Naive thymus-derived CD4-positive, alpha-beta T cell (primary cell): ENCODE measurements at places on chromosomes 5 and 9.

GRCh38 chr5:180519098-180519497 lies 24.9 kb downstream of the CNOT6 start:
- no peak for DNase-seq

- no peak for DNase-seq
Measured at GRCh38 chr5:54516051-54516655, 1.4 kb upstream of the SNX18 start.

DNA sequence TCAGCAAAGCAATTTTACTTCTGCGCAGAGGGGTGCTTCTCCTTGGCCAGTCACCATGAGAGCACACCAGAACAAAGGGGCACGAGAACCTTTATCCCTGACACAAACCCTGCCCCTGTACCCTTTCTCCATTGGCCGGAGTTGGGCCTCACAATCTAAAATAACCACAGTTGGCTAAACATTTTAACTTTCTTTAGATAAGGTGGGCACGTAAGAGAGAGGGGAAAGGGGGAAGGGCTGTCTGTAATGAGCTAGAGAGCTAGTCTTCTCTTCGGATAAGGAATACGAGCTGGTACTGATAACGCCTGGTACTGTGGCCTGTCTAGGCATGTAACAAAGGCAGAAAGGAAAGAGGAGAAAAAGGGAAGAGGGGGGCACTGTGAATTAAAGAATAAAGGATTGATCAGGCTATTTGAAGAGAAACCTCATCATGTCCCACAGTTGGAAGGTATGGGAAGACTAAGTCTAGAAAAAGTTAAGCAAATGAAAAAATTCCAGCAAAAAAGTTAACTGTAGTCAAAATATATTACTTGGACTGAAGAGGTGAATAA lies 1.8 kb upstream of the IARS1 start:
- no peak for DNase-seq

- DNase-seq, result no peak
Measured at GRCh38 chr5:92860061-92860460, 721.0 kb downstream of the NR2F1-AS1 start.

GRCh38 chr5:108420158-108420557 lies 38.3 kb upstream of the FBXL17 start:
- no peak for DNase-seq

GRCh38 chr9:14768405-14769229 lies 46.1 kb upstream of the CER1 start:
- DNase-seq, result peak; percentile 24

GRCh38 chr9:108100571-108100970 lies 611.0 kb upstream of the KLF4 start:
- no peak for DNase-seq

DNA sequence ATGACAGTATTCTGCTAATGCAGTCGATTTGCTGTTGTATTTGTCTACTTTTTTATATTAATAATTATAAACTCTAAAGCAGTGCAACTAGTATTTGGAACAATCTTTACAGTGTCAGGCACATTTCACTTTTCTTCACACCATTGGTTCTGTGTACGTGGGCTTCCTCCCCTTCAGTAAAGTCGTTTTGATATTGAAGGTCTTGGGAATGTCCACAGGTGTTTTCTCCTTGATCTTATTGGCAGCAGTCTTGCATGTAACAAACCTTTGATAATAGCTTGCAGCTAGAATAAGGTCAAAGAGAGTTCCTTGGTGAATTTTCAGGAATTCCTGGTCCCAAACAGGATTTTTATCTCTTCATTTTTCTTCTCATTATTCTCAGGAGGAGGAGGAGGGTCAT lies 12.2 kb downstream of the DDX4 start:
- no peak for DNase-seq

DNA sequence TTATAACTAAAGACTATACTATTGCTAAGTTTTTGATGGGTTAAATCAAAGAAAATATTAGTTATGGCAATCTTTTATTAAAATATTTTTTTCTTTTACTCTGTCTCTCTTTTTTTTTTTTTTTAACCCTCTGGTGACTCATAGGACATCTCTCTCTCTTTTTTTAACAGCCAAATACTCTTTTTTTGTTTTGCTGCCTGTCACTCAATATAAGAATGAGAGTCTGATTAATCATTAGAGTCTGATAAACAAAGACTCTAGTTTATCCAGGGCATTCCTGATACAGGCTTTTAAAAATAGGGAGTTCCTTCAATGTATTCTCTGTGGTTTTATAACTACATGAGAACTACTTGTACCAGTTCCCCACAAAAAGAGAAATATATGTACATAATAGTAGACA lies 77.3 kb downstream of the SLC38A9 start:
- no peak for DNase-seq

GRCh38 chr9:129880654-129881546 lies 45.6 kb downstream of the USP20 start:
- DNase-seq, result no peak

DNA sequence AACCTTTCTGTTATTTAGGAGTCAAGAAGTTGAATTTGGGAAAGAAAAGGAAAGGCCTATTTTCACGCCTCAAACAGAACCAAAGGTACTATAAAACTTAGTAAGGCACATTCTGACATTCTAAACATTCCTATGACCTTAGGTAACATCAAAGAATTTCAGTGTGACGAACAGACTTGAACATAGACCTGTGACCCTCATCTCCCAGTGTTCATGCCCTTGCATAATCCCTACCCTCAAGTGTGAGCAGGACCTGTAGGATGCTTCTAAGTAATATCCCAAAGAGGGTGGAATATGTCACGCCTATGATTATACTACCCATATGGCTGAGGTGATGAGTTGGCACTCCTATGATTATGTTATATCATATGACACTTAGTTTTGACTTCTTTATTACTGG lies 540.9 kb downstream of the KIF4B start:
- no peak for DNase-seq

GRCh38 chr5:151924564-151925301 lies at the start of gene GLRA1:
GLRA1 (minus strand) TSS chr5:151924851; CDS start chr5:151924549, 302 bp downstream.
- DNase-seq, result peak; percentile 40

GRCh38 chr9:134858051-134858841 lies 22.4 kb upstream of the FCN2 start:
- DNase-seq, result no peak

GRCh38 chr5:17186256-17186655 lies 31.2 kb upstream of the BASP1 start:
- no peak for DNase-seq

DNA sequence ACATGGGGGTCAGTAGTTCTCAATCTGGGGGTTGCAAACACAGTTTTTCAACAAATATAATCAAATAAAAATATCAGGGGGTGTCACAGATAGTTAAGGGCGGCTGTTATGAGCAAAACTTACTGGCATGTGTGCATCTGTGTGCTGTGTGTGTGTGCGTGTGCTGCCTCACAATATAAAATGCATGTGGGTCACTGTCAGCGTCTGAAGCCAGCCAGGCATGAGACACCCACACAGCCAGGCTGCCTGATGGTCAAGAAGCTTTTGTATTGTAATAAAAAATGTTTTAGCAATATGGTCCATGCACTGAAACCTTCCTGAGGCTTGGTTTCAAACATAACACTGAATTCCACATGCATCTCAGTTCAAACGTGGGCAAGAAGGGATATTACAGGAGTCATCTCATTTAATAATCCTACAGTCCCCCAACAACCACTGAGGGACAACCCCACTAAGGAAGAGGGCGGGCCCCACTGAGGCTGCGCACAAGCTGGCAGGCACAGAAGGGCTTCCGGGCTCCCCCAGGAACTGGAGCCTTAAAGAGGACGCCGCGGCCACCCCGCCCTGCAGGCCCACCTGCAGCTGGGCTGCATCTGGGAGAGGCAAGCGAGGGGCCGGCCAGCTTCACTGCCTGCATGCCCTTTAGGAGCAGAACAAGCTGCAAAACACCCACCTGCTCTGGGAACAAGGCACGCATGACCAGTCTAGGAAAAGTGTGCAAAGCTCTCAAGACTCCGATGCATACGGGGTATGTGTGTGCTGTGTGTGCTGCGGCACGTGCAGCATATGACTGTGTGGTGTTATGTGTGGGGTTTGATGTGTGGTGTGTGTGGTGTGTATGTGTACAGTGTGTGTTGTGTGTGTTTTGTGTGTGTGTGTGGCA lies 14.1 kb downstream of the SEMA4D start:
- DNase-seq, result peak; percentile 64

GRCh38 chr5:113081881-113082546 lies 105.4 kb downstream of the DCP2 start:
- DNase-seq, result no peak

- no peak for DNase-seq
Measured at GRCh38 chr5:92435781-92436180, 1052.7 kb upstream of the ARRDC3 start.

GRCh38 chr5:33650911-33651310 lies 210.1 kb downstream of the TARS1 start:
- no peak for DNase-seq

GRCh38 chr5:116445311-116445710 lies 129.3 kb downstream of the SEMA6A start:
- DNase-seq, result no peak

GRCh38 chr5:35753500-35753899 lies 103.2 kb upstream of the IL7R start:
- DNase-seq, result no peak

- no peak for DNase-seq
Measured at GRCh38 chr9:21608200-21608599, 126.1 kb upstream of the IFNE start.

DNA sequence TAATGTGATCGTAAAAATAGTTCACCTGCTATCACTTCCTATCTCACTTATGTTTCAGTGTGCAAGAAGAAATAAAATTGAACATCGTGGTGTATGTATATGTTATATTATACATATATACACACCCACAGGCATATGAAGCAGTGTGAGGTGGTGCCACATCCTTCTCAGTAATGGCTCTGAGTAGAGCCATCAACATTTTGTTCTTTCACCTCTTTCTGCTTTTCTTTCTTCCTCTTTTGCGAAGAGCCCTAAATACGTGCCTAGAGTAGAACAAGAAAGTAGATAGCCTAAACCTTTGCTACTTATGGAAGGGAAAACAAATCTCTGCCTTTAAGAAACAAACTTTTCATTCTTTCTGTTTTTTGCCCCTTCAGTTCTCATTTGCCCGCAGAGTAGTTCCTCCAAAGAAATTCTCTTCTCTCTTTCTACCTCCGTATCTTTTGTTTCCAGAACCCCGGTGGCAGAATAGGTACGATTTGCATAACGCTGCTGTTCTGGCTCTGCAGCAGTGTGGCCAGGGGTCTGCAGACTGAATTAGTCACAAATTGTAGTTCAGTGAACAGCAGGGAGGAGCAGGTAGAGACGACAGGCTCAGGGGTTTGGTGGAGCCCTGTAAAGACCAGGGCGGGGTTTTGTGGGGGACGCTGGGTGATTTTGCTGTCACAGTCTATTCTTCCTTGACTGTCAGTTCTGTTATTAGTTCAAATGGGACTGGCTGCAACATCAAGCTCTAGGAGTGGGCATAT lies 40.5 kb upstream of the PJA2 start:
- DNase-seq, result no peak

DNA sequence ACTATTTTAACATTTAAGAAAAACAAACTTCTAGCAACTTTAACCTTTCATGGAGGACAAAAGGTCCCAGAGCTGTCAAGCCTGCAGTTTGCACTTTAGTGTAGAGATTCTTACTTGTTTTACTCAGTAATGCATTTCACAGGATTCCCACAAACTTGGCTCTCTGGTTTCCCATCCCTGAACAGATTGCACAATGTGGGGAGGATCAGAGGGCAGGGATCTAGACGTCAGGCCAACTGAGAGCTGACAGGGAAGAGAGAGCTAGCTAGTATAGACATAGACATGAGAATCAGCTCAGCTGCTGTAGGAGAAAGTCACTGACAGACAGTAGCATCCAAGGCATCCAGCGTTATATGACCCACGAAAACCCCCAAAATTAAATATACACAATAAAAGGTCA lies 20.9 kb upstream of the BNIP1 start:
- no peak for DNase-seq

DNA sequence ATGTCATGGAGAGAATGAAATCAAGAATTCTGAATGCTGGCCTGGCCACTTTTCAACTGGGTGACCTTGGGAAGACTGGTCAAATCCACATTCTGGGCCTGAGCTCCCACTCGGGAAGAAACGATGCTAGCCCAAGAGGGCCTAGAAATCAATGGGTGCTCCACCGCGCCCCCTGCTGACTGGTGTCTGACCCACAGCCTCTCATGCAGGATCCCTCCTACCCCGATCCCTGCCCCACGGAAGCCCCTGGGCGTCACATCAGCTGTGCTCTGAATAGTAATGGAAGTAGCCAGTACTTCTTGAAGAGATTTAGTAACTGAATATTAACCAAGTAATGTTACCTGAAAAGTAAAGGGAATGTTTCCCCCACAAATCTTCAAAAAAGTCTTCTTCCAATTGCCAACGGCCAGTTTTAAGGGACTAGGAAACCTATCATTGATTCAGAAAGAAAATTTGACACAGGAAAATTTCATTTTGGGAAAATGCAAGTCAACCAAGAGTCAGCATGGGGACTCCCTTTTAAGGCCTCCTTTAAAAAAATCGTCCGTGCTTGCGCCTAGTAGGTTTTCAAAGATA lies 43.9 kb downstream of the CRB2 start:
- DNase-seq, result no peak

DNA sequence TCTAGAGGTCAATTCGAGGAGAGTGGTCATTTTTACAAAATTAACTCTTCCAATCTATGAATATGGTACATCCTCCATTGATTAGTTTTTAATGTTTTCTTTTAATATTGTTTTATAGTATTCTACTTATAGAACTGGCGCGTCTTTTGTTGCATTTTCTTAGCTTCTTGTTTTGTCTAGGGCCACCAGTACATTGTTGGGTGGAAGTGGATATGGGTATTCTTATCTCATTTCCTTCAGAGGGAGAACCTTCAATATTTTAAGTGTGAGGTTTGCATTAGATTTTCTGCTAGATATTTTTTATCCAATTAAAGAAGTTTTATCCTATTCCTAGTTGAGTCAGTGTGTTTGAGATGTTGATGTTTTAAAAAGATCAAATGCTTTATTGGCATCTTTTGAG lies 69.8 kb downstream of the RPS23 start:
- no peak for DNase-seq

- DNase-seq, result no peak
Measured at GRCh38 chr9:137387114-137387890, 35.7 kb downstream of the EXD3 start.

GRCh38 chr5:116733991-116734975 lies 159.7 kb upstream of the SEMA6A start:
- DNase-seq, result no peak

- no peak for DNase-seq
Measured at GRCh38 chr5:76926329-76927105, 26.3 kb upstream of the CRHBP start.

DNA sequence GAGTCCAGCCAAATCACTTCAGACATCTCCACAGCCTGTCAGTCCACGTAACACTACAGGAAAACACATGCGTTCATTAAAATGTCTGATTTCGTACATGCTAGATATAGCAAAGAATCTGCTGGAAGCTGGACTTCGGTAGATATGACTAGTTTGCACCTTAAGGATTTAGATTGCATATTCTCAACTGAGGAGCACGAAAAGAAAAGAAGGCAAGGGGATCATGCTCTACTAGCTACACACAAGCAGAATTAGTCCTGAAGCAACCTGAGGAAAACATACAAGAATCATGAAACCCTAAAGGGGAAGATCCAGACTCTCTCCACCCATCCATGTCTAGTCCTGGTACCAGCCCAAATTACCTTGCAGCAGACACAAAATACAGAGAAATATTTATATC lies 36.1 kb upstream of the SSBP2 start:
- no peak for DNase-seq

GRCh38 chr9:97737429-97737828 lies 40.3 kb upstream of the XPA start:
- no peak for DNase-seq
